ENCODE measurements at places on chromosomes 1 and 21. TPM values are rescaled to one million over a fixed set of nuclear protein-coding genes. Genes with fewer than 3 reads are reported as not detected.

CHIA gene
- total RNA-seq: not detected

PDPN gene
- total RNA-seq: 13.6 TPM

DYNLT4 gene
- total RNA-seq: not detected

CR1 gene
- total RNA-seq: 4.7 TPM

ZNF683 gene
- total RNA-seq: not detected

FABP3 gene
- total RNA-seq: 201 TPM

DCST1 gene
- not detected for total RNA-seq

GJA9 gene
- not detected for total RNA-seq

NCAM2 gene
- 6.8 TPM for total RNA-seq

SH3BGRL3 gene
- 4.2 TPM for total RNA-seq

TMCO4 gene
- total RNA-seq: 2.6 TPM

PLA2G2D gene
- total RNA-seq: not detected

TRPM2 gene
- total RNA-seq: 1.6 TPM

TAL1 gene
- 3.1 TPM for total RNA-seq

MYCL gene
- 1.0 TPM for total RNA-seq

TDRD5 gene
- total RNA-seq: under 0.01 TPM

KCNE1 gene
- total RNA-seq: 0.52 TPM

ILDR2 gene
- 2.6 TPM for total RNA-seq

C8A gene
- not detected for total RNA-seq

GPR37L1 gene
- total RNA-seq: under 0.01 TPM

LYPD8 gene
- not detected for total RNA-seq

BATF3 gene
- 0.52 TPM for total RNA-seq

SPRR2E gene
- not detected for total RNA-seq

NEGR1 gene
- total RNA-seq: 11.0 TPM

VASH2 gene
- total RNA-seq: 11.5 TPM

CSRP1 gene
- total RNA-seq: 42.8 TPM

FCGR3A gene
- 1.6 TPM for total RNA-seq

MROH7 gene
- 1.6 TPM for total RNA-seq

IGSF3 gene
- total RNA-seq: 28.7 TPM

ADAMTS4 gene
- 4.7 TPM for total RNA-seq

LRRC53 gene
- not detected for total RNA-seq

TIAM1 gene
- total RNA-seq: 24.5 TPM

MINDY1 gene
- total RNA-seq: 16.2 TPM

SLC9C2 gene
- under 0.01 TPM for total RNA-seq

WNT3A gene
- not detected for total RNA-seq

EXTL1 gene
- 0.52 TPM for total RNA-seq

PROK1 gene
- total RNA-seq: not detected

SYNJ1 gene
- 4.7 TPM for total RNA-seq

VANGL1 gene
- total RNA-seq: 4.2 TPM

OR4F29 gene
- not detected for total RNA-seq

PRAMEF20 gene
- not detected for total RNA-seq
